Dermis blood vessel endothelial cell (primary cell): ENCODE measurements at places on chromosomes 1 and 21. TPM values are rescaled to one million over a fixed set of nuclear protein-coding genes. Genes with fewer than 3 reads are reported as not detected.

The ELF3 gene
- 0.14 and 0.68 TPM in 2 replicates for total RNA-seq

The PIGR gene
- total RNA-seq, result under 0.01 TPM in 2 replicates

The TMEM54 gene
- 20.1 and 30.6 TPM in 2 replicates for total RNA-seq

The TTC39A gene
- total RNA-seq, result 2.9 and 4.1 TPM in 2 replicates

The FAM167B gene
- 2.4 and 30.8 TPM in 2 replicates for total RNA-seq

The CELF3 gene
- total RNA-seq, result not detected in 2 replicates

The MRPS14 gene
- 27.1 and 27.4 TPM in 2 replicates for total RNA-seq

The ANKRD65 gene
- total RNA-seq, result 0.28 and 0.51 TPM in 2 replicates

The HTR6 gene
- not detected in 2 replicates for total RNA-seq

The GLIS1 gene
- total RNA-seq, result not detected in 2 replicates

GRCh38 chr1:75276385-75276784 is 142.2 kb downstream of the LHX8 start:
- DNase-seq, result no peak

DNA sequence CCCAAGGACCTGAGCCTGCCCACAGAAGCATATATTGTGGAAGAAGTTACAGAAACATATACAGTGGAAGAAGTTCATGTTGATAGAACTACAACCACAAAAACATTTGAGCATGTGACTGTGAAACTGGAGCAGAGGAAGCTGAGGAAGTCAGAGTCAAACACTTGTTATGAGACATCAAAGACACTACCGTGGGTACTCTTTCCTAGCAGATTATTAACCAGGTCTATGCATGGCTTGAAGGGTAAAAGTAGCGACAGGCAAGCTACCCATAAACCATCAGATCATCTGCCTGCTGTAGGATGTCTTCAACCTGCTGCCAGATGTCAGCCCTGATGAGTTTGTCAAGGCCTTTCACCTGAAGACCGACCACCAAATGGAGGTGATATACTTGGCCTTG is 35.8 kb downstream of the IVNS1ABP start:
- DNase-seq, result no peak

DNA sequence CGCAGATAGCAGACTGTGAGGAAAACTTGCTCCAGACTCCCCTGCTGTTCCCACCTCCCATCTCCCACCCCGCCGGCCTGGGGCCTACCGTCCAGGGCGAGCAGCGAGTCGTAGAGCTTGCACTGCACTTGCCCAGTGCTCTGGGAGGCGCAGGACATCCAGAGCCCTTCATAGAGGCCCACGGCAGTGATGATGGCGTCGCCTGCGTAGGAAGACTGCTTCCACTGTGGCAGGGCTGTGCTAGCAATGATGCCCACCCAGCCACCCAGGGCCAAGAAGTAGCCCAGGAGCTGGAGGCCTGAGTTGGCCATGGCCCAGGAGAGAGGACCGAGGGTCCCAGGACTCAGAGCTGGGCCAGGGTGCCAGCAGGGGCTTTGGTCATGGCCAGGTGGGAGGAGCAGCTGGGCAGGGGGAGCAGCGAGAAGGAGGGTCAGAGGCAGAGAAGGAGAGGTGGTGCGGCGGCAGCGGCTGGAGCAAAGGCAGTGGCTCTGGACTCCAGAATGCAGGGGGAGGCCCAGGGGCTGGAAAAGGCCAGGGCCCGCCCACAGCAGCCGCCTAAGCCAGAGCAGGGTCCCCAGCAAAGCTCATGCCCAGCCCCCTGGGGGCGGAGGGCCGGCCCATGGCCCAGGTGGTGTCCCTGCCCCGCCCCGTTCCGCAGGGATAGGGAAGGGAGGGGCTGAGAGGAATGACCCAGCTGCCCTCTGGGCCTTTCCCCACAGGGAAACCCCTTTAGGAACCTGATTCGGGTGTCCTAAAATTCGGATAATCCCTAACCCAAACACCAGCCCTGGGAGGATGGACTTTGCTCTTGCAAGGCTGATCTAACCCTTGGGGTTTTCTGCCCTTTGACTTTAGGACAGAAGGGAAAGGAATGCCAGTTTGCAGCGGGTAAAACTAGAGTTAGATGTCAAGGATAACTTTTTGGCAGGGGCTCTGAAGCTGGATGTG is at the start of gene CLDN19:
TSS of gene CLDN19 (minus strand) at position 484 of the 948 bp plus-strand sequence. CDS start at position 311, 173 bp downstream.
- no peak for DNase-seq

DNA sequence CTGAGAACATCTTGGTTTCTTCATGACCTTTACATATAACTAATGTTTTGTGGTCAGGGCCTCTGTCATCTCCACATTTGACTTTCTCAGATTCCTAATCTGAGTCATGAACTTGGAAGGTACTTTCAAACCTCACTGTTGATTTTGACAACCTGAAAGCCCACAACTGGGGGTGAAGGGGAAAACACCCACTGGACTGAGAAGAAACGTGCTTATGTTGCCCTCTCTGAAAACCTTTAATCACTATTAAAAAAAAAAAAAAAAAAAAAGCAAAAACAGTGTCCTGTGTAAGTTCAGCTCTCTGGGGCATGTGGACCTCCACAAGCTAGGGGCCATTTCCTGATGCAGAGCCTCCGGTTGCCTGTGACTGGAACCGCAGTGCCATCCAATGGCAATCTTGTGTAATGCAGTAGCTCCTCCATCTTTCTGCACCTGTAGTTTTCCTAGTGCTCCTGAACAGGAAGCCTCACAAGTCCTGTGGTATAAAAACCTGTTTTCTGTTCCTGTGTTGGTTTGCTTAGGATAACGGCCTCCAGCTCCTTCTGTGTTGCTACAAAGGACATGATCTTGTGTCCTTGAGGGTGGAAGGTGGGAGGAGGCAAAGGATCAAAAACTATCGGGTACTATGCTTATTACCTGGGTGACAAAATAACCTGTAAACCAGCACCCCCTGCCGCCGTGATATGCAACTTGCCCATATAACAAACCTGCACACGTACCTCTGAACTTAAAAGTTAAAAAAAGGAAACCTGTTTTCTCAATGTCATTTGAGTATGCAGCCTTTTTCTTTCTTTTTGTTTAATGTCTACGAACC is 124.5 kb downstream of the ZNF648 start:
- peak; percentile 12 for DNase-seq

GRCh38 chr1:17653276-17653675 is 101.9 kb upstream of the ACTL8 start:
- DNase-seq, result no peak

- DNase-seq, result peak; percentile 87
Measured at GRCh38 chr1:93567255-93567918, 114.2 kb downstream of the BCAR3 start.

DNA sequence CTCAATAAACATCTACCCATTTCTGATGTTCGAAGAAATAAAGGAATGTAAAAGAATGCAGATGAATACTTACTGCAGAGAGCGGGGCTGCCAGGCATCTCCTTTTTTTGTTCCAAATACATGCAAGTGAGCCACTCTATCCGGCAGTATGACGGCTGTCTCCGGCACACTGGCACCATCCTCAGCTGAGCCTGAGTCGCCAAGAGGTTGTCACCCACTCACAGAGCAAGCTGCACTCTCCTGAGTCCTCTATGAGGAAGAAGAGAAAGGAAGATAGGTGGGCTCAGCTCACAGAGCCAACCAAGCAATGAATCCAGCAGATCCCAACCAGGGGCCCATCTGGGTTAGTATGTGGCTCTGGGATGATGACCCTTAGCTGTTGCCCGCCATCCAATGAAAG is 65.3 kb downstream of the CD46 start:
- no peak for DNase-seq

- no peak for DNase-seq
Measured at GRCh38 chr1:33322109-33322508, 1.2 kb upstream of the A3GALT2 start.

- DNase-seq, result peak; percentile 76
Measured at GRCh38 chr1:246320286-246320685, 186.8 kb downstream of the SMYD3 start.

GRCh38 chr1:108877348-108878159 is 769 bp downstream of the GPSM2 start:
- DNase-seq, result peak; percentile 50

GRCh38 chr1:94036730-94037129 is 84.2 kb downstream of the ABCA4 start:
- DNase-seq, result no peak

GRCh38 chr1:93878501-93878888 is 511 bp downstream of the DNTTIP2 start:
- peak; percentile 58 for DNase-seq

DNA sequence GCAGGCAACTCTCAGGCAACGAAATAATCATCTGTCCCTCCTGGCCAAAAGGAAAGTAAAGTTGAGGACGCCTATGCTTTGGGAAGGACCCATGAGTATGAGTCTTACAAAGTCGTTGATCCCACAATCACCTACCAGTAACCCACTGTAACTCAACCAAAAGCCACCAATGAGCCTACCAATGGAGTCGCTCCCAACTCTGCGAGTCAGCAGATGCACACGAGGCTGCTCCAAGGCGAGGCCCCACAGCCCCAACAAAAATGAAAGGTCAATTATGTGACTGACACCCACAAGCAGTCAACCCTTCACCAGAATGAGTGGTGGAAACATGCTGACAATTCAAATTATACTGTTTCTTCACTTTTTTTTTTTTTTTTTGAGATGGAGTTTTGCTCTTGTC is 12.0 kb downstream of the SETD4 start:
- no peak for DNase-seq

- peak; percentile 24 for DNase-seq
Measured at GRCh38 chr1:115041654-115042053, 12.0 kb downstream of the TSHB start.

GRCh38 chr1:200337831-200338230 is 72.0 kb downstream of the ZNF281 start:
- no peak for DNase-seq

- DNase-seq, result no peak
Measured at GRCh38 chr1:110083061-110083865, 12.8 kb upstream of the ALX3 start.

- peak; percentile 47 for DNase-seq
Measured at GRCh38 chr1:155977690-155978324, 540 bp downstream of the ARHGEF2 start.

DNA sequence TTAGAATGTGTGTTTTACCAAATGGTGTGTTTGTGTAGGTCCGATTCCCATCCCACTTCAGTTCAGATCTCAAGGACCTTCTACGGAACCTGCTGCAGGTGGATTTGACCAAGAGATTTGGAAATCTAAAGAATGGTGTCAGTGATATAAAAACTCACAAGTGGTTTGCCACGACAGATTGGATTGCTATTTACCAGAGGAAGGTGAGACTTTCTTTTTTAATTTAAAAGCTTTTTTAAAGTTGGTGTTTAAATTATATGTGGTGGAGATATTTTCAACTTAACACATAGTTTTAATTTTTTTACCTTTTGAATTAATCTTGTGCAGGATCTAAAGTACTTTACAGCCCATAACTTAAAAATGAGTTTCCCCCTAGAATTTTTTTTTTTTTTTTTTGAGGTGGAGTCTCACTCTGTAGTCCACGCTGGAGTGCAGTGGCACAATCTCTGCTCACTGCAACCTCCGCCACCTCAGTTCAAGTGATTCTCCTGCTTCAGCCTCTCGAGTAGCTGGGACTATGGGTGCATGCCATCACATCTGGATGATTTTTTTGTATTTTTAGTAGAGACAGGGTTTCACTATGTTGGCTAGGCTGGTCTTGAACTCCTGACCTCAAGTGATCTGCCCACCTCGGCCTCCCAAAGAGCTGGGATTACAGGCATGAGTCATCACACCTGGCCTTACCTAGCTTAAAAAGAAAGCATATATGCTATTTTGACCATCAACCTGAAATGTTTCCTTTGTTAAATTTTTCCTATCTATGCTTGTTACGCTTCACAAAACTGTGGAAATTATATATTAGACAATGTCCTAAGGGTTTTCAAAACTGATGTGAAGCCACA is 70.3 kb downstream of the PRKACB start:
- DNase-seq, result no peak

DNA sequence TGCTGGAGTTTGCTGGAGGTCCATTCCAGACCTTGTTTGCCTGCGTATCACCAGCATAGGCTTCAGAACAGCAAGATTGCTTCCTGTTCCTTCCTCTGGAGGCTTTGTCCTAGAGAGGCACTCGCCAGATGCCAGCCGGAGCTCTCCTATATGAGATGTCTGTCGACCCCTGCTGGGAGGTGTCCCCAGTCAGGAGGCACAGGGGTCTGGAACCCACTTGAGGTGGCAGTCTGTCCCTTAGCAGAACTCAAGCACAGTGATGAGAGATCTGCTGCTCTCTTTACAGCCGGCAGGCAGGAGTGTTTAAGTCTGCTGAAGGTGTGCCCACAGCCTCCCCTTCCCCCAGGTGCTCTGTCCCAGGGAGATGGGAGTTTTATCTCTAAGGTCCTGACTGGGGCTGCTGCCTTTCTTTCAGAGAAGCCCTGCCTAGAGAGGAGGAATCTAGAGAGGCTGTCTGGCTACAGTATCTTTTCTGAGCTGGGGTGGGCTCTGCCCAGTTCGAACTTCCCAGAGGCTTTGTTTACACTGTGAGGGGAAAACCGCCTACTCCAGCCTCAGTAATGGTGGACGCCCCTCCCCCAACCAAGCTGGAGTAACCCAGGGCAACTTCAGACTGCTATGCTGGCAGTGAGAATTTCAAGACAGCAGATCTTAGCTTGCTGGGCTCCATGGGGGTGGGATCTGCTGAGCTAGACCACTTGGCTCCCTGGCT is 205.0 kb downstream of the GPR52 start:
- DNase-seq, result no peak

- no peak for DNase-seq
Measured at GRCh38 chr1:1347663-1348419, 1.4 kb downstream of the DVL1 start.

GRCh38 chr1:5191470-5191869 is 537.1 kb downstream of the AJAP1 start:
- DNase-seq, result no peak

- peak; percentile 93 for DNase-seq
Measured at GRCh38 chr1:235075048-235075776, 53.4 kb downstream of the TOMM20 start.

DNA sequence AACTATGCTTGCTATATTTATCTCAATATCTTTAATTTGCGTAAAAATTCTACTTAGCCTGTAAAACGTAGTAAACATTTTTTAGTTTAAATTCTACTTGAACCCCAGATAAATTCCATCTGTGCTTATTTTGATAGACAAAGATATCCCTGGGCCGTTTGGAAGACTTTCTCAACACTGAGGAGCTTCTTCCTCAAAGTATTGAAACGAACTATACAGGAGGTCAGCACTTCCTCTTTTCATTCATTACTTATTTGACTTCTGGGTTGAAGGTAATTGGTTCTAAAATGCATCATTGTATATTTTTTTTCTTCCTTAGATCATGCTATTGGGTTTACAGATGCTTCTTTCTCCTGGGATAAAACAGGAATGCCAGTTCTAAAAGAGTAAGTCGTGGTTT is 74.7 kb downstream of the HSPA13 start:
- DNase-seq, result no peak

GRCh38 chr1:174682419-174683008 is 234.8 kb downstream of the GPR52 start:
- no peak for DNase-seq

DNA sequence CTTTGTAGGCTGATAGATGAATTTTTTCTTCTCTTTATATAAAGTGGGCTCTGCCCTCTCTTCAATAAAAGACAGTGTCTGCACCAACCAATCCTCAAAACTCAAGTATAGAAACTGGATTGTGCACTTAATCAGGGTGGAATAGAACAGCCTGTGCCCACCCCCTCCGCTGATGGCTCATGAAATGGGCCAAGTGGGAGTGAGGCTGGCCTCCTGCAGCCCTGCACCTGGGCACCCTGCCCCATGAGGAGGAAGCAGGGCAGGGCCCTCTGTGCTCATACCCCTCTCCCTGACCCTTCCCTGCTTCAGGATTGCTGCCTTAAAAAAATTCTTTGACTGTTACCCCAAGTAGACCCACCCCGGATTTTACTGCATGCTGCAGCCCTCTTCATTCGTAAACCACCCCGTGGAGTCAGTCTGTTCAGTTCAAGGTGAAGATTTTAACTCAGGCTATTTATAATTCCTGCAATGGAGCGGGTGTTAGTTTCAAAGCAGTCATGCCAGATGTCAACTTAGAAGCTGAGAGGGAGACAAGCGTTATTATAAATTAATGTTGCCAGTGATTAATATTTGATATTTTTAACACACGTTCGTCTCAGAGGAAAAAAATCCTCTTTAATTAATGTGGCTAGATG is 15.8 kb downstream of the PROK1 start:
- DNase-seq, result no peak
